ENCODE measurements at places on chromosomes 6 and 20. TPM values are rescaled to one million over a fixed set of nuclear protein-coding genes. Genes with fewer than 3 reads are reported as not detected.

- DNase-seq, result no peak
These were observed 10.5 kb upstream of the ZNF334 start for GRCh38 chr20:46523696-46524328.

DNA sequence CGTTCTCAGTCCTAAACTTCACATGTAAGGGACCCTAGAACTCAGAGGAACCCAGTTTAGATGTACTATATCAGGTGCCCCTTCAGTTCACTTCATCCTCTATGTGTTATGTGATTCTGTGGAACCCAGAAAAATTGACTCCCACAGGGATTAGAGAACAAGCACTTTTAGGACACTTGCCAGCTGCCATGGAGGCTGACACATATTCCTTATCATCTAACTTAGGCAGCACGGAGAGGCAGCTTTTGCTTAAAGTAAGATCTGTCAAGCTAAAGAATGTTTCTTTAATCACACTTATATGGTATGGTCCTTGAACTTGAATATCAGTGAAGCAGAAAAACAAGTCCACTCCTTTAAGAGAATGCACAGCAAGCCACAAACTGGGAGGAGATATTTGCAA, 701.5 kb upstream of the ID4 start:
- DNase-seq, result no peak

Gene ZSCAN23
- 3.8 TPM for total RNA-seq

- no peak for DNase-seq
These were observed 15.6 kb upstream of the HMGN3 start for GRCh38 chr6:79250107-79250514.

Gene TRDN
- 0.23 TPM for total RNA-seq

Gene MOG
- total RNA-seq, result not detected

- no peak for DNase-seq
These were observed 88.8 kb downstream of the ATRN start for GRCh38 chr20:3559637-3560036.

- DNase-seq, result no peak
These were observed 46.7 kb downstream of the PSMB1 start for GRCh38 chr6:170506446-170506845.

DNA sequence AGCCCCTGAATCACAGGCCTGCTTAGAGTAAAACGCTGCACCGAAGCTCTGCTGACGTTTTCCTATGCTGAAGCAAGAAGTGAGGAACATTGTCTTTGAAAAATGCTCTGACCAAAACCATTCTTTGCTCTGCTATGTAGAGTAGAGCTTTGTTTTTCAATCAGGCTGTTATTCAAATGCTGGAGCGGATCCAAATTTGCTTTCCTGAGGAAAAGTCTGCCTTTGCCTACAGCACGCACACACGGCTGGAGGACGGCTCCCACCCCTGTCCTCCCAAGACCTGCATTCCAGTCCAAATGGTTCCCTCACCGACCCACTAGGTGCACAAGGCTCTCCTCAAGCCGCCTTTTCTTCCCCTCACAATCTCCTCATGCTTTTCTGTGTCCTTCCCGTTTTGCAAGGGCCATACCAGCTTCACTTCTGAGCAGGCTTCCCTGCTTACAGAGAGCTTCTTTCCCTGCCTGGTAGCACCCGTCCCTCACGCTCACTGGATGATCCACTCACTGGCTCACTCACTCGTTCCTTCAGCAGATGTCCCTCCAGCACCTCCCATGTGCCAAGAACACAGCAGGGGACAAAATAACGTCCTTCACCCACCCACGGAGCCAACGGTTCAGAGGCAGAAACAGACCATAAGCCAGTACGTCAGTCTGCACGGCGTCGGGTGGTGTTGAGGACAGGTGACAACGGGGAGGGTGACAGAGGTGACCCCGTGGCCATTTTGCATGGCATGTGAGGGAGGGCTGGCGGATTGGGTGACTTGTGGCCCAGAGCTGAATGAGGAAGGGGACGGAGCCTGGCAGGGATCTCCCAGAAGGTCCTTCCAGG, 137.9 kb upstream of the NEDD9 start:
- DNase-seq, result no peak

Gene PM20D2
- 17.3 TPM for total RNA-seq

Measured in mucosa of gallbladder (tissue), 1 donor.